ENCODE measurements at places on chromosomes 16 and 17. TPM values are rescaled to one million over a fixed set of nuclear protein-coding genes. Genes with fewer than 3 reads are reported as not detected.
A peak's percentile ranks its signal among the peaks of the same experiment; 100 is the strongest.

GRCh38 chr17:56594320-56595107 is 1.0 kb downstream of the NOG start:
- peak overlapping the region; percentile 65 for H3K4me3 ChIP-seq
- peaks cover 25% of the 10 kb centered on the region for H3K4me1 ChIP-seq
- no peak overlapping the region for H3K27ac ChIP-seq
- no peaks in the 10 kb centered on the region for H3K36me3 ChIP-seq

DNA sequence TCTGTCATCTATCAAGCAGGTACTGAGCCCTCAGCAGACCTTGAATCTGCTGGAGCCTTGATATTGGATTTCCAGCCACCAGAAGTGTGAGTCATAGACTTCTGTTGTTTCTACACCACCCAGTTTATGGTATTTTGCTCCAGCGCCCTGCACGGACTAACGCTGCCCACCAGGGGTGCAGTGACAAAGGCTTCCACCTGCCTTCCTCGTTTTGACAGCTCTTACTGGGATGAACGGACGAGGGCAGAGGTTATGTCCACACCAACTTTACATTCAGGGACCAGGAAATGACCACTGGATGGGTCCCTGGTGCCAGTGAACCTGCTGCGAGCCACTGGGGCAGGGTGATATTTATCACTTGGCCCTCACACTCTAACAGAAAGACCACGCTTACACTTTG is 66.6 kb upstream of the CBX4 start:
- no peak overlapping the region for H3K4me3 ChIP-seq
- DNase-seq, result no peak
- no peaks in the 10 kb centered on the region for H3K27me3 ChIP-seq
- no peak overlapping the region for H3K27ac ChIP-seq
- H3K36me3 ChIP-seq, result no peaks in the 10 kb centered on the region

DNA sequence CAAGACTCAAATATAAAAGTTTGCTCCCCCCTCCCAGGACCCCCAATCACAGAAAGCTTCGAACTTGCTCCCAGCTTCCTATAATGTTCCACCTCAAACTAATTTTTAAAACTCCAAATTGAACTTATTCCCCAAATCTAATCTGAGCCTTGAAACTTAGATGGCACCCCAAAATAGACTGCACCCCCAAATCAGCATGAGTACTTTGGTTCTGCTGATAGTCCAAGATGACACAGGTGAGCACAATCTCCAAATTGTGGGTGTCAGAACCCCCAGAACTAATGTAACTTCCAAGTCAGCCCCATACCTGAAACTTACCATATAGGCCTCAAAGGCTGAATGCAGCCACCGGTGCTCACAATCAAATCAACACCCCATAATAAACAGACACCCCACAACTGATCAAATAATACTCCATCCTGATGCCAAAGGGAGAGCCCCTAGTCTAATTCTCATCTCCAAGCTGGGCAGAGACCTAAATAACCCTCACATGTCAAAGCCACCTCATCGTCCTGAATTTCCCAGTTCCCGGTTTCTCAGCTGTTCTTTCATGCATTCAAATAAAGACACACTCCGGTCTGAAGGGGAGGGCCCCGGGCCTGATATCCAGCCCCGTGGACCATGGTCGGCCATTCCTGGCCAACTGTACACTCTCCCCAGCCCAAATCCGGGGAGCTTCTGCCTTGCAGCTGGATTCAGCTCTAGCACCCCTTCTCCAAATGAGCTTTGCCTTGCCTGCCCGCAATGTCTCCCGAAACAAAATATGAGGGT is 1.8 kb upstream of the BCL6B start:
- DNase-seq, result no peak
- H3K27ac ChIP-seq, result no peak overlapping the region
- no peaks in the 10 kb centered on the region for H3K36me3 ChIP-seq

Gene TNP2
- not detected for polyA plus RNA-seq

GRCh38 chr17:76198702-76199101 is 41.6 kb downstream of the RNF157 start:
- no peaks in the 10 kb centered on the region for H3K36me3 ChIP-seq
- H3K4me1 ChIP-seq, result no peaks in the 10 kb centered on the region
- H3K4me3 ChIP-seq, result no peak overlapping the region
- no peak overlapping the region for H3K27ac ChIP-seq

Gene TP53TG3D
- polyA plus RNA-seq, result 0.61 TPM

Gene CACNA1G
- 0.11 TPM for polyA plus RNA-seq

Gene METTL26
- 130 TPM for polyA plus RNA-seq

GRCh38 chr16:4944333-4945281 is 7.7 kb upstream of the PPL start:
- DNase-seq, result peak; percentile 96
- H3K4me3 ChIP-seq, result no peak overlapping the region
- H3K36me3 ChIP-seq, result no peaks in the 10 kb centered on the region
- peaks cover 21% of the 10 kb centered on the region for H3K4me1 ChIP-seq

DNA sequence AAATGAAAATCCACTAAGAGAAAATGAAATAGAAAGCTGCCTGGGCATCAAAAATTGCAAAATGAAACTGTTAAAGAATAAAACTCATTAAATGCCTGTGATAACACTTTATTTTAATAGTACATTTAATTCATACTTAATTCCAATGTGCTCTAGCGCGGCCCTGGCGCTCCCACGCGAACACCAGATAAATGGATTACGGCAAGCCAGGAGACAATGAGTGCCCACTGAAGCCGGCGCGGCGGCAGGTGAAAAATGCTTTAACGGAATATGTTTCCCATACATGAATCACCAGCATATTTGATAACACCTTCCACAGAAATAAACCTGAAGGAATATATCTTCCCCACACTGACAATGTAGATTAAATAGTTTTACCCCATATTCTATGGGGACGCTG is 245.5 kb downstream of the RBFOX3 start:
- no peaks in the 10 kb centered on the region for H3K4me1 ChIP-seq
- H3K27me3 ChIP-seq, result no peaks in the 10 kb centered on the region
- H3K27ac ChIP-seq, result no peak overlapping the region
- H3K36me3 ChIP-seq, result no peaks in the 10 kb centered on the region
- no peak overlapping the region for H3K4me3 ChIP-seq

Gene NEUROD2
- polyA plus RNA-seq, result 0.04 TPM

DNA sequence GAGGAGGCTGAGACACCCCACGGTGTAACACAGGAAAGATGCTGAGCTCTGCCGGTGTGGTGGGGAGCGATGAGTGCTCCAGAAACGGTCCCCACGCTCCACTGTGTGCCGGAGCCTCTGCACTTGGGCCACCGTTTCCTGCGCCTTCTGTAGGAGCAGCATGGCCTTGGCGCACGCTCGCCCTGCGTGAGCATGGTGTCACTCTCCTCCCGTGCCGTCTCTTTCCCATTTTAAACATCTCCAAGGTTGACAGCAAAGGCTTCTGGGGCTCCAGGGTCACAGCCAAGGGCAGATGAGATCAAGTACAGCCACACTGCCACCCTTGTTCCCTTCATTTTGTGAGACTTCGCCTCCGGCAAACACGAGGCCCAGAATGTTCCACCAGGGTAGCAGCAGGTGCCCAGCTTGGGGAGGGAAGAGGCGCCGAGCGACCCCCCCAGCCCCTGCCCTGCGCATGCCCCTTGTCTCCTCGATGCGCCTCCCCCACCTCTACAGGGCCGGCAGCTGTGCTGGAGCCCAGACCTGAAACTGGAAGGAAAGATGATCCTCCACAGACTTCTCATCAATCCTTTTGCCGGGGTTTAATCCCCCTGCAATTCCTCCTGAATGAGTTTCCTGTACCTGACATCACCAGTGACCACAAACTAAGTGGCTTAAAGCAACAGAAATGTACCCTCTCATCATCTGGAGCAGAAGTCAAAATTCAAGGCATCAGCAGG is 19.9 kb upstream of the OSGIN1 start:
- H3K36me3 ChIP-seq, result no peaks in the 10 kb centered on the region
- no peak overlapping the region for H3K27ac ChIP-seq
- no peak overlapping the region for H3K4me3 ChIP-seq
- H3K4me1 ChIP-seq, result no peaks in the 10 kb centered on the region

- DNase-seq, result peak; percentile 67
- H3K27ac ChIP-seq, result peak overlapping the region; percentile 33
- H3K36me3 ChIP-seq, result no peaks in the 10 kb centered on the region
- H3K27me3 ChIP-seq, result no peaks in the 10 kb centered on the region
These were observed 41.2 kb upstream of the RHOT1 start for GRCh38 chr17:32100971-32101631.

DNA sequence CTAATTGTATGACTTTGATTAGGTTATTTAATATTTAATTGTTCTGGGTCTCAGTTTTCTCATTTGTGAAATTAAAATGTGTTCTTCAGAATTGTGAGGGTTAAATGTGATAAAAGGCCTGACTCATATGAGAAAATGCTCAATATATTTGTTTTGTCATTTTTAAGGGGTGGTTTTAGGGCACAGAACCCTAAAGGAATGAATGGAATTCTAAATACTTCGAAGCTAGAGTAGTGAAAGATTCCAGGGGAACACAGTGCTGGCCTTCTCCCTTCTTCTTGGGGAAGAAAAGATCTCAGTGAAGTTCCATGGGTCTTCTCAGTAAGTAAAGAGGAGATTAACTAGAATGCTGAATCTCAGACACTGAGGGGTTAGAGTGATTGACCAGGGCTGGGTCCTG is 3.9 kb upstream of the SMPD3 start:
- no peaks in the 10 kb centered on the region for H3K27me3 ChIP-seq
- H3K4me1 ChIP-seq, result peaks cover 8% of the 10 kb centered on the region
- H3K36me3 ChIP-seq, result no peaks in the 10 kb centered on the region
- no peak overlapping the region for H3K27ac ChIP-seq
- no peak for DNase-seq

GRCh38 chr17:44221862-44222111 is 2.3 kb upstream of the UBTF start:
- peaks cover 28% of the 10 kb centered on the region for H3K4me1 ChIP-seq
- no peak for DNase-seq
- H3K27me3 ChIP-seq, result no peaks in the 10 kb centered on the region

GRCh38 chr17:28963055-28963611 is 11.8 kb upstream of the PHF12 start:
- H3K27me3 ChIP-seq, result no peaks in the 10 kb centered on the region
- no peak overlapping the region for H3K27ac ChIP-seq
- no peaks in the 10 kb centered on the region for H3K36me3 ChIP-seq
- H3K4me3 ChIP-seq, result no peak overlapping the region

Gene CDR2
- 9.3 TPM for polyA plus RNA-seq

GRCh38 chr17:73582359-73582758 is 61.9 kb downstream of the SDK2 start:
- no peak overlapping the region for H3K27ac ChIP-seq
- H3K4me1 ChIP-seq, result no peaks in the 10 kb centered on the region
- H3K27me3 ChIP-seq, result no peaks in the 10 kb centered on the region
- DNase-seq, result no peak

Data from pancreas (tissue), 10 donors.